ENCODE measurements at places on chromosomes 11 and 22.

- DNase-seq, result no peak
Measured at GRCh38 chr22:23583153-23583552, 3.1 kb upstream of the IGLL1 start.

GRCh38 chr11:99351624-99352023 is 330.9 kb downstream of the CNTN5 start:
- DNase-seq, result no peak

- no peak for DNase-seq
Measured at GRCh38 chr11:35155677-35156076, 16.7 kb downstream of the CD44 start.

DNA sequence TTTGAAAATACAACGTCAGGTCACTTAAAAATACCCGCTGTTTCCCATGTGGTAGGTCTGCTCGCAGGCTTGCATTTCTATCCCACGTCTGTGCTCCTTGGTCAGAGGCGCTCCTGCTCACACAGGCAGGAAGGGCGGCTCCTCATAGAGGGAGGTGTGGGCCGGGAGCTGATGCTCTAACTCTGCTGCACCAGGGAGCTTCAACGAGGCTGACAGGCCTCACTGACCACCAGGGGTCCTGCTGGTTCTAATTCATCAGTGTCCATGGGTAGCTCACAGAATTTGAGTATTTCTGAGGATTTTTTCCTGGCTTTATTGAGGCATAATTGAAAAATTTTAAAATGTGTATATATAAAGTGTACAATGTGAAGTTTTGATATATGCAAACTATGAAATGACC is 68.5 kb downstream of the PIWIL3 start:
- peak; percentile 41 for DNase-seq

DNA sequence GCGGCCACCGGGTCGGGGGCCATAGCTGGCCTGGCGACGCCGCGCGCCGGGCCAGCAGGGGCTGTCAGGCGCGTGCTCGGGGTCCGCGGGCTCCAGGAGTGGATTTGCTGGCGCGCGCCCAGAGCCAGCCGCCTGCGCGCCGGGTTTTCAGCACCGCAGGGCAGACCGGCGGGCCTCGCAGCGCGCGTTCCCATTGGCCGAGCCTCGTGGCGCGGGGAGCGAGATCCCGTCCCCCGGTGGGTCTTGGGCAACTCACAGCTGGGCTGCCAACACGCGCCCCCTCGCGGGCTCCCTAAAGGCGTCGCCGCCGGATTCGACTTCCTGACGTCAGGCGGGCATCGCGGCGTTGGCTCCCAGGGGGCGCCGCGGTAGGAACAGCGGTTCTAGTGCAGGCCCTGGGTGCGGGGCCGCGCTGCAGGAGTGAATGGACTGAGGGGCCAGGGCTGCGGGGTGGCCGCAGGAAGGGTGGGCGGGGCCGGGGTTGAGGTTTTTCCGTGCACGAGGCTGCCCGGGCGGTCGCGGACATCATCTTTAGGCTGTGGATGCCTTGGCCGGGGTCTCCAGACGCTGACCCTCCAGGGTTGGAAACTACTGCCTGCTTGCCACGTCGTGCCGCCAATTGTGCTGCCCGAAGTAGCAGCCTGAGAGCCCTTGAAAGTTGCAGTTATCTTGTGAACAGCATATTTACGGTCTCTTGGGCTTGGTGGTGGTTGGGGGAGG is at the start of gene FADS1:
Gene FADS1, minus strand, starts transcription at position 268 of the 720 bp plus-strand sequence. Its CDS starts 74 bp downstream, at position 194.
- peak; percentile 96 for DNase-seq

DNA sequence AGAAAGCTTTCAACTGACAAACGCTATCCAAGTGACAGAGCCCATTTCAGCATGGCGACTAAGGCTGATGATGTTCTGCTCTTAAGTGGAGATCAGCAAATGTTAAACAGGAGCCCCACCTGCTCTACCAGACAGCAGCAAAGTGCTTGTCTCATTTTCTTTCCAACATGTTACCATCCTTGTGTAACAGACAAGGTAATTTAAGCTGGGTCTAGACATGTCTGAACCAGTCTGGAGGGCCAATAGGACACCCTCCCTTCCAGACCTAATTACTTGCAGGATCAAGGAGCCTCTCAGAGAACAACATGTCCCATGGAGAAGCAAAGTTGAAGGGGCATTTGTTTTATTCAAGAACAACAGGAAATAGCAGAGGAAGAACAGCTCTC is 3.9 kb upstream of the LMO2 start:
- no peak for DNase-seq

DNA sequence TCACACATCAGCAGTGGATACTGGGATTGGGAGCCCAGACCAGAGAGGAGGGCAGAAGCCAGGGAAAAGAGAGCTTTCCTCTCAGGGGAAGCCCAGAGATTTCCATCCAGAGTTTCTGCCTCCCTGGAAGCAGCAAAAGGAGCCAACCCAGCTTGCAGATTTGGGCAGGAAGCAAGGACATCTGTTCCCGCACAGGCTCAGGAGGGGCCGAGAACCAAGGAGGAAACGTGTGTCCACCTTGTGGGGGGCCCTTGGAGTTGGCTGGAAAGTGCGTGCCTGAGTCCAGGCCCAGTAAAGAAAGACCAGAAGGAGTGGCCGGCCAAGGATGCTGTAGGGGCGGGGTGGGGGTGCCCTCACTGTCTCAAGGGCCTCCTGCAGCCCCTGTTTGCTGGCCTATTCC is 6.0 kb upstream of the NPTXR start:
- no peak for DNase-seq

DNA sequence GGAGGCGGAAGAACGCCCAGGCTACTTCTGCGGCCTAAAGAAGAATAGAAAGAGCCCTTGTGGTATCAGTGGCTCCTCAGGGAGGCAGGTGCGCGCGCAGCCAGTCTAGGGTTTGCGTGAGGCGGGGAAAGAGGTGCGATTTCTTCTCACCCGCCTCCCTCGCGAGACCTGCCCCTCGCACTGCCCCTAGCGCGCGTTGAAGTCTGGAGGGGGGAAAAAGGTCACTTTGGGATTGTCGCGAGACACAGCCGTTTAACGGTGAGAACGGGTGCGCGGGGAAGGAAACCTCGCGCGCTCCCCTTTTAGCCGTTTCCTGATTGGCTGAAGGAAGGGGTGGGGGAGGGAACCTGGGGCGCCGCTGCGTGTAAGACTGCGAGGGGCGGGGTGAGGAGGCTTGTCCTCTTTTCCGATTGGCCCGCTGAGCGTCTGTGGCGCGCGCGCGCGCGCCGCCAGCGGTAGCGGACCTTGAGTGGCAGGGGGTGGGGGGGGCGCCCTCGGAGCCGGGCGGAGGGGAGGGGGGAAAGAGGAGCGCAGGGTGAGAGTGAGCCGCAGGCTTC is at the start of gene ZFP91:
Gene ZFP91, plus strand, starts transcription at position 429 of the 557 bp plus-strand sequence. CDS start 219 bp downstream, outside the sequence.
- DNase-seq, result peak; percentile 95

DNA sequence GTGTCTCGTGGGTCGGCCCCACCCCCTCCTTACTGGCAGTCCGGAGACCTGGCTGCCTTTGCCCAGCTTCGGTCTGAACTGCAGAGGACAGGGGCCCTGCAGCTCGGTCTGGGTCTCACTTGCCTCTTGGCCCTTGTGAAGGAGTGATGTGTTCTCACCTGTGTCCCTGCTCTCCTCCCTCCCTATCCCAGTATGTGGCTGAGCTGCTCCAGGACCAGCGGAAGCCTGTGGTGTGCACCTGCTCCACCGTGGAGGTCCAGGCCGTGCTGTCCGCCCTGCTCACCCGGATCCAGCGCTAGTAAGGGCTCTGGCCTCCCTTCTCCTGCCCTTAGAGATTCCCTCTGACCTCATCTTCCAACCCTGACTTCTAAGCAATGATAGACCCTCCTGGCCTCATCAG is 35.7 kb upstream of the RAB1B start:
- DNase-seq, result no peak

DNA sequence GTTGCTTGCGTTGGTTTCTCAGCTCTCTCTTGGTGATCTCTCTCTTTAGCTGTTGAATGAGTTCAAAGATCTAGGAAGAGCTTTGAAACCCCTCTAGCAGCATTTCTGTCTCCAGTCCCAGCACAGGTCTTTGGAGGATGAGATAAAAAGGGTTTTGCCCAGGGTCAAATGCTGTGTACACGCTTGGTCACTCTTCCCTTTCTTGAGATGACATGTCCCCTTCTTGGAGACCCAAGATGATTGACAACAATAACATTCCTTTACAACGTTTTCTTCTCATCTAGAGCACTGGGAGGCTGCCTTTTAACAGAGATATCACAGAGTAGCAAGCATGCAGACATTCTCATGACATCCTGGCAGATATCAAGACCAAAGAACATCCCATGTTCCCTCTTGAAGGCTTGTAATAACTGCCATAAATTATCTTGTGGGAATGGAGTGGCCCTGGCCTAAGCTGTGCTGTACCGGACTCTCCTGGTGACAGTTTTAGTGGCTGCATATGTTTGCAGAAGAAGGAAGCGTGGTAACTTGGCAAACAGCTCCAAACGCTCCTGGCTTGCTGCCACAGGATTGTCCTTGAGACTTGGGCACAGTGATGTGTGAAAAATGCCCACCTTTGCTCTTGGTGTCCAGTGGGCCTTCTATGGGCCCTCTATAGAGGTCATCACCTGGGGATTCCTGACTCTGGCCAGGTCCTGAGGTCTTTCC is 107.8 kb downstream of the PTPRJ start:
- DNase-seq, result no peak

DNA sequence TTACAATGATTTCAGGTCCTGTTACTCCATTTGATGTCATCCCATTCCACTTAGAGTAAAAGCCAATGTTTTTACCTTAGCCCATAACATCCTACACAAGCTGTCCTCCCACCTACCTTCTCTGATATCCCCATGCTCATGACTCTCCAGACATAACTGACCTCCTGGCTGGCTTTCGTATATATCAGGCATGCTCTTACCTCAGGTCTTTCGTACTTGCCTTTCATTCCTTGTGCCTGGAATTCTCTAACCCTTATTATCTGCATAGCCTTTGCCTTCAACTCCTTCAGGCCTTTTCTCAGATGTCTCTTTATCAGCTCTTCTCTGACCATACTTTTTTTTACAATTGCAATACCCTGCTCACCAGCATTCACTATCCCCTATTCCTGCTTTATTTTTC is 10.3 kb upstream of the CYB5R2 start:
- no peak for DNase-seq

DNA sequence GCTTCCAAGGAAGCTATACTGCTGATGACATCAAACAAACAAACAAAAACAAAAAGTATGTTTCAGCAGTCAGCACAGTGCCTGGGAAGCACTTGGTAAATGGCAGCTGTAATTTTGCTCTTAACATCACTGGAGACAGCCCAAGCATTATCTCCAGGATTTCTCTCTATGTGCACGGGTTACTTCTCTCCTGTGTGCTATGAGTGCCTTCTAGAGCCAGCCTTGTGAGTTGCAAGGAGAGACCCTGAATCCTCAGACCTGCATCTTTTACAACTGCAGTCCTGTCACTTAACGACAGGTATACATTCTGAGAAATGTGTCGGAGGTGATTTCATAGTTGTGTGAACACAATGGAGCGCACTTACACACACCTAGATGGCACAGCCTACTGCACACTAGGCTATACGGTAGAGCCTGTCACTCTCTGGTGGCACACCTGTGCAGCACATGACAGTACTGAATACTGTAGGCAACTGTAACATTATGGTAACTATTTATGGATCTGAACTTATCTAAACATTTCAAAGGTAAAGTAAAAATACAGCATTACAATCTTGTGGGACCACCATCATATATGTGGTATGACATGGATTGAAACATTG is 662.5 kb upstream of the B3GAT1 start:
- DNase-seq, result no peak

GRCh38 chr11:77230878-77231605 is 70.4 kb downstream of the GDPD4 start:
- DNase-seq, result no peak

DNA sequence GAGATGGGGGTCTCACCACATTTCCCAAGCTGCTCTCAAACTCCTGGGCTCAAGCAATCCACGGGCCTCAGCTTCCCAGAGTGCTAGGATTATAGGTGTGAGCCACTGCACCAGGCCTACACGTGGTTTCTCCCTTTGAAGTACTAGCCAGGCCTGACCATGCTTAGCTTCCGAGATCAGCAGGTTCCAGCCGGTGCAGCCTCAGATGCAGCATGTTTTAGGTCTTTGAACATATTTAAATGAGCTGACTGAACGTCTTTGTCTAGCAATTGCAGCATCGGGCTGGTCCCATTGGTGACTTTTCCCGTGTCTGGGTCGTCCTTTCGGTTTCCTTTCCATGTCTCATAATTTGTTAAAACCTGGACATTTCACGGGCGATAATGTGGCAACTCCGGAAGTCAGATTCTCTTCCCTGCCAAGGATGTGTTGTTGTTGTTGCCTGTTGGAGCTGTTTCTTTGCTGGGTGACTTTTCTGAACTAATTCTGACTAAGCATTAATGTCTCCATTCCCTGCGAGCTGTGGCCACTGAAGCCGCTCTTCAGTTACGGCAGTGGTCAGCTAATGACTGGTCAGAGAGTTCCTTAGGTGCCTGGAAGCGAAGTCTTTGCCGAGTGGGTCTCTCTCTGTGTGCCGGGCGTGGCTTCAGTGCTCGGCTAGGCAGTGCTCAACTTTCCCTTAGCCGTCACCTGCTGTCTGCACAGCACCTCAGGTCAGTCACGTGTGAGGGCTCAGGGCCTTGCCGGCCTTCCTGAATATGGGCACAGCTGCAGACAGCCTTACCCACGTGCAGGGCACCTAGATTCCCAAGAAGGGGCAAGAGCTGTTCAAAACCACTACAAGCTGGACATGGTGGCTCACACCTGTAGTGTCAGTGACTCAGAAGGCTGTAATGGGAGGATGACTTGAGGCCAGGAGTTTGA is 3.8 kb upstream of the CYP2D6 start:
- no peak for DNase-seq

- DNase-seq, result no peak
Measured at GRCh38 chr22:24567668-24568067, 11.9 kb downstream of the SNRPD3 start.

- DNase-seq, result no peak
Measured at GRCh38 chr22:26849575-26849974, 192.2 kb downstream of the MIAT start.

- no peak for DNase-seq
Measured at GRCh38 chr11:128940603-128941002, 2.1 kb downstream of the TP53AIP1 start.

- no peak for DNase-seq
Measured at GRCh38 chr11:87033561-87033960, 4.2 kb upstream of the TMEM135 start.

DNA sequence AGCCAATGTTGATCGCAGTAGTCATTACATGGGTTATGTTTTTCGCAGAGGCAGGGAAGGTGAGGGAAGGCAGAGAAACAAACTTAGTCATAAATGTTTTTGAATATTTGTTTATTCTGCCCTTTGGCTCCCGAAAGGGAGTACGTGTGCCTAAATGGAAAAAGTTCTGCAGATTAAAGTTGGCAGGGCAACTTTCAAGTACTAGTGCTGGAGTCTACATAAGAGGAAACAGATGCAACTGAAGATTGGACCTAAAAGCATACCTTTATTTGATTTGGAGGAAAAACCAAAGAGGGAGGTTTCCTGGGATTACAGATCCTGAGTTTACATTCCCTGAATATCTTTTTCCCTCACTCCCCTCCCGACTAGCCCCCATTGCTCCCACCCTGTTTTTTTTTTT is 5.7 kb downstream of the HSD17B12 start:
- DNase-seq, result no peak

DNA sequence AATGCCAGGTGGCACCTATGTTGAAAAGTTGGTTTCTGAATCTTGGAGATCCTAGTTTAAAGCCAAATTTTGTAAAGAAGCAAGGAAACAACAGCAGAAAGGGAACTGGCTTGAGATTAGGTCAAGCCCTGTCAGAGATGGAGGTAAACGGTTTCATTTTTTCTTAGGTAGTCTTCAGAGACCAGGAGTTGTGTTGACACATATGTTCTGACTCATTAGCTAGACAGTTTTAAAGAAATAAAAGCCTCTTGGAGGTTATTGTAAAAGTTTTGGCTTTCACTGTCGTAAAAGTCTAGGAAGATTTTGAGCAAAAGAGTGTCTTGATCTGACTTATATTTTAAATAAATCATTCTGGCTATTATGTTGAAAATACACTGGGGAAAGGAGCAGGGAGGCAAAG is 151.5 kb upstream of the CTSC start:
- no peak for DNase-seq
